NK-92 treated with Interleukin-12 subunit alpha and Interleukin-12 subunit beta, amount 100 ng/mL, for 24 hours (cell line): ENCODE measurements at places on chromosomes 13 and 19.

DNA sequence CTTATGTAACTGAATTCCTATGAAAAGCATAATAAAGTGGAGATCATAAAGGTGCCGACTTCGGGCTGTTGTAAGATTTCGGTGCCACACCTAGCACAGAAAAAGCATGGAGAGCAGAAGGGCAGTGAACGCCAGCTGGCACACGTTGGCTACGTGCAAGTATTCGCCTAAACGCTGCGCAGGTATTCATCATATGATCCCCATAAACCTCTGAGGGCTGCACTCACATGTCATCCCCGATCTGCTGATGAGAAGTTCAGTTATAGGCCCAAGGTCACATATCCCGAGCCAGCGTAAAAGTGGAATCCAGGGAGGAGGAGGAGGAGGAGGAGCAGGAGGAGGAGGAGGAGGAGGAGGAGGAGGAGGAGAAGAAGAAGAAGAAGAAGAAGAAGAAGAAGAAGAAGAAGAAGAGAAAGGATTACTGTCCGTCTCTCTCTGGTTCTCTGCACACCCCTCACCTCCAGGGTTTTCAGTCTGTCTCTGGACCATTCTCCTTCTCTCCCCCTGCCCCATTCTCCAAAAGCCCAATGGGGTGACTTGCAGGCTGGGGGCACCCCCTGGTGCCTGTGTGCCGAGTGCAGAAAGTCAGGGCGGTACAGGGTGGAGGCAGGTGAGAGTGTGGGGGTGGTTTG is 18.6 kb upstream of the CYP2S1 start:
- no peak for DNase-seq

GRCh38 chr13:64704121-64704649 is 2526.0 kb downstream of the PCDH9 start:
- no peak for DNase-seq

- no peak for DNase-seq
These were observed 75.9 kb upstream of the RNF113B start for GRCh38 chr13:98252931-98253470.

- DNase-seq, result no peak
These were observed 20.4 kb downstream of the UBL3 start for GRCh38 chr13:29830000-29830399.

GRCh38 chr19:5336195-5336965 is 4.2 kb downstream of the PTPRS start:
- DNase-seq, result no peak

DNA sequence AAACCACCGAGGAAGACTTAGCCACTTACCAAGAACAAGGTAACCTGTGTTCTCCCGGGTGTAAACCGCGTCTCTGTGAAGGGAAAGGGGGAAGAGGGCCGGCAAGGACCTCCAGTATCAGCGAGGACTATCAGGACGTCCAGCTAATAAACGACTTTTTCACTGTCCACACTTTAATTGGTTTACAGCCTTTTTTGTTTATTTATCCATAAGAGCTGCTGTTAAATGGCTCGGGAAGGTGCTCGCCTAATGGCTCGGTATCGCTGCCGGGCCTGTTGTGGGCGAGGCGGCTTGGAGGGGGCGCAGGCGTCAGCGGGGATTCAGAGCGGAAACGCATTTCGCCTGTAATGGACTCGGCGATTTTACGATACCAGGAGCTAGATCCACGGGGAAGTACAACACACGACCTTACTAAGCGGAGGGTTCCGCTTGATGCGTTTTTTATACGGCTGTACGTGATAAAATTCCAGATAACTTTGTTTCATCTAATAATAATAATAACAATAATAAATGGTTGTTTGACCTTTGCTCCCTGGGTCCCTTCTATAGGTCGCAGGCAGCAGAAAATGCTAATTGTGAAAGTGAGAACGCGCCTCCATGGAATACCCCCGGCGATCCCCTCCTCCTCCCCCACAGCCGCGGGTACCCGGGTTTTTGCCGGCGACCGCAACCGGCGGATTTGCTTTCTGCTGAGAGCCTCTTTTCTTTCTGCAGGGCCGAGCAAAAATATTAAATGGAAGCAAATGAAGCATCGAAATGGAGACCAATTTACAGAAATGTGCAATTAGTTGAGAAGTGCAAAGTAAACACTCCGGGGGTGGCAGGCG is 2.5 kb upstream of the PDX1 start:
- no peak for DNase-seq

- no peak for DNase-seq
These were observed 15.4 kb downstream of the LILRA1 start for GRCh38 chr19:54608792-54609191.

GRCh38 chr19:2488942-2489731 is 13.2 kb downstream of the GADD45B start:
- no peak for DNase-seq

DNA sequence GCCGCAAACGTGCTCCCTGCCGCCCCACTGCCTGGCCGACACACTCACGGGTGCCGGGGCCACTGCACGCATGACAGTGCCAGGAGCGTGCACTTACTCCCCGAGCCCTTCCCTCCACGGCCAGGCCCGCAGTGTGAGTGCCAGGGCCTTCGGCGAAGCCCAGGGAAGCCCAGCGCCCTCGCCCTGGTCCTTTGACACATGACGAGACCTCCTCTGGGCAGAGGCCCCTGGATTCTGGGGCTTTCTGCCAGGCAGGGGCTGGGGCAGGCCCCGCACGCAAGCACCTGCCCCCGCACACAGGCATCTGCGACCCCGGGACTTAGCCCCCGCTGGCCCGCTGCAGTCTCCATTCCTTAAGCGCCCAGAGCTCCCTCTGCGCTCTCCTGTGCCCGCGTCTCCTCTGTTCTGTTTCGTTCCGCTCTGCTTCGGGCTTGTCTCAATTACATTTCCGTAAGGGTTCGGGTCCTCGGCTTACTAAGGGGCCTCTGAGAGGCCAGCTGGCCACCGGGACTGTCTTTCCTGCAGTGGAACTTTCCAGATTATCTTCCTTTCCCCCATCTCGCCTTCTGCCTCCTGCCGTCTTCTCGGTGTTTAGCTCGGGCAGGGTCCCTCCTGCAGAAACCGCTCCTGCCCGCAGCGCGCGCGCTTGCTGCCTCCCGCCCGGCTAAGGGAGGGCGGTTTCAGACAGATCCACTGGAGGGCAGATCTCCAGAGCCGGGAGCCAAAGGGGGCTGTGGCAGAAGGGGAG is 98.8 kb downstream of the ING1 start:
- no peak for DNase-seq

DNA sequence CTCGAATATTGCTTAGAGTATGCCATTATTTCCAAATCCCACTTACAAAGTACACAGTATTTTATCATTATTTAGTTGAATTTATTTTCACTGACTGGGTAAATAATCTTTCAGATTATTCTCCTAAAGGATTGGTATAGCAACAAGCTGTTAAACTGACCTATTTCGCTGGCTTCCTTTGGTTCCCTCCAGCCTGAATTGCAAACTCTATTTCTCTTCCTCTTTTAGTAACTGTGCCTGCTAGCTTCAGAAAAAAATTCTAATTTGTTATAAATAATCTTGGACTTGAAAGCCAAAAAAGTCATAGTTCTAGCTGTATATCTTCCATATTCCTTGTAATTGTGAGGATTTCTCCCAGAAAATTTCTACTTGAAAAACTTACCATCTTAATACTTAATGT is 15.0 kb upstream of the CCNA1 start:
- no peak for DNase-seq

DNA sequence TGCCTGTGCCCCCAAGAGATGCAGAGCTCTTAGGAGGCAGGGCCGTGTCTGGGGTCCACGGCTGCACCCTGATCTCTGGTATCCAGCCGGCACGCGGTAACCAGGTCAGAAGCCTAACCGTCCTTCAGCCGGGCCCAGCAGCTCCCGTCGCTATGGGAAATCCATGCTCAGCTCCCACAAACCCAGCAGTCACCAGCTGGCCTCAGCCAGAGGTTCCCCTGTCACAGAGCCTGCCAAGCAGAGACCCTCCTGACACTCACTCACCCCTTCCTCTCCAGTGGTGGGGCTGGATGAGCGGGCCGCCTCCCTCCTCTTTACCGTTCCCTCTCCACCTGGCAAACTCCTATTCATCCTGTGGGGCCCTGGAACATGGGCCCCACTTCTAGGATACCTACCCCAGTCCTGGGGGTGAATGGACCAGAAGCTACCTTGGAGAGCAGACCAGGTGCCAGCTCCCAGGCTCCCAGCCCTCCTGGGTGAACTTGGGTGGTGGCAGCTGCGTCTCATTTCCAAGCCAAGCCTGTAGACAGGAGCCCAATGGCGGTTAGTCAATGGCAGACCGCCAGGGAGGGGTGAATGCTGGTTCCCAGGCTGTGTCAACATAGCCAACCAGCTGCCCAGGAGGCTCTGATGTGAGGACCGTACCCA is 21.4 kb upstream of the TCF3 start:
- no peak for DNase-seq

- DNase-seq, result no peak
These were observed 59.7 kb upstream of the ZNF724 start for GRCh38 chr19:23309926-23310325.

DNA sequence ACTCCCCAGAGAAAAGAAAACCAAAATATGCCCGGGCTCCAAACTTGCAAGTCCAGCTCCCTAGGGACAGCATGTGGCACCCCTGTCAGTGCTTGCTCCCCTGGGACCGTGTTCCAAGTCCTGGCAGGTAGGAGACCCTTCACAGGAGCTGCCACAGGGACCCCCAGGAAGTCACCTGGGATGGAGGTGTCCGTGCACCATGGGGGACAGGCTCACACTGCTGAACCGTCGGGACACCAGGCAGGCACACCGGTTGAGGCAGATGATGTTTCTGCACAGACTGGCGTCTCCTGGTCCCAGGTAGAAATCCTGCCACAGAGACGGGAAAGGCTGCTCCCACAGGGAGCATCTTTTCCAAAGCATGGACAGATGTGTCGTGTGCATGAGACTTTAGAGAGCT is 11.7 kb upstream of the PROZ start:
- DNase-seq, result no peak

DNA sequence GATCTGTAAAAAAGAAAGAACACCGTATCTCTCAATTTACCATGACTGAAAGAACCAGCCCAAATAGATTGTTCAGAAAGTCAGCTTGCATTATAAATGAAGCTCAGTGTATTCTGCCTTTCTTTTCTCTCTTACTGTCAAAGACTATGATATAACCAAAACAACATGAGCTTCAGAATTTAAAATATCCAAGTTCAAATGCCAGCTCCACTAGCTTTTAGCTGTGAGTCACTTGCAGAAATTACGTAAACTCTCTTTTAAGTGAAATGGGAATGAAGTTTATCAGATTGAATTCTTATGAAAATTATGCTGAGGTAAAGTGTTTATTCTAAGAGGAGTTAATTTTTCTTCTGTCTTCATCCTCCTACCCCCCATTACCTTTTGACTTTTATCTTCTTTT is 20.0 kb upstream of the POSTN start:
- no peak for DNase-seq

DNA sequence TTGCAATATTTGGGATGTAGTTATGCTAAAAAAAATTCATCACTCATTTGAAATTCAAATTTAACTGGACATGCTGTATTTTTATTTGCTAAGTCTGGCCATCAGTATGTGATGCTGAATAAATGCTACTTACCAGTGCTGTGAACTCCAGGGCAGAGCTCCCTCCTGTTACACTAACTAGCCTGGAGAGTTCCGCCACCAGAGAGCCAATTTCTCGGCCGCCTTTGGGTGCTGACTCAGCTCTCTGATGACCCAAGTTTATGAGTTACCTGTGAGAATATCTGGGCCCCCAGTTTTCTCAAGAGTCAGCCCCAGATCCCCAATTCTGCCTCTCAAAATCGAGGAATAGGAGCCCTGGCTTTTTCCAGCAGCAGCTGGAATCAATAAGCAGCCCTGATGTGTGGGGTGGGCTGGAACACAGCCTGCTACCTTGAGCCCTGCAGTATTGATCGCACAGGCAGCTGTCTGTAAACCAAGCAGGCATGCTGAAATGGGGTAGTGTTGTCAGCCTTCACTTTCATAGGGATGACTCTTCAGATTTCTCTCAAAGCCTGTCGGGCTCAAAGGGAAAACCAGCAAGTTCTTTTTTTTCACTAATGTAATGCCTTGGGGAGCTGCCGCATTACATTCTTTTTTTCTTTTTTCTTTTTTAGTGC is 113.7 kb downstream of the DNAJC15 start:
- no peak for DNase-seq

DNA sequence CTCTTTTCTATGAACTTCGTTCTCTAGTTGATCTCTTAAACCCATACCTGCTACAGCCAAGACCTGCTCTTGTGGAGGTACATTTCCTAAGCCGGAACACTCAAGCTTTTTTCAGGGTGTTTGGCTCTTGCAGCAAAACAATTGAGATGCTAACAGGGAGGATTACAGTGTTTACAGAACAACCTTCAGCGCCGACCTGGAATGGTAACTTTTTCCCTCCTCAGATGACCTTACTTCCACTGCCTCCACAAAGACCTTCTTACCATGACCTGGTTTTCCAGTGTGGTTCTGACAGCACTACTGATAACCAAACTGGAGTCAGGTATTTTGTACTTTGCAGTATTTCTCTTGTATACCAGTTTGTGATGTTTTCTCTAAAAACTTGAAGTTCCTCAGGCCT is 506 bp downstream of the KCNRG start:
- no peak for DNase-seq

- DNase-seq, result no peak
These were observed 30.6 kb downstream of the CCL25 start for GRCh38 chr19:8083141-8083540.

GRCh38 chr19:45499196-45500180 is 1.2 kb downstream of the PPM1N start:
- DNase-seq, result no peak

DNA sequence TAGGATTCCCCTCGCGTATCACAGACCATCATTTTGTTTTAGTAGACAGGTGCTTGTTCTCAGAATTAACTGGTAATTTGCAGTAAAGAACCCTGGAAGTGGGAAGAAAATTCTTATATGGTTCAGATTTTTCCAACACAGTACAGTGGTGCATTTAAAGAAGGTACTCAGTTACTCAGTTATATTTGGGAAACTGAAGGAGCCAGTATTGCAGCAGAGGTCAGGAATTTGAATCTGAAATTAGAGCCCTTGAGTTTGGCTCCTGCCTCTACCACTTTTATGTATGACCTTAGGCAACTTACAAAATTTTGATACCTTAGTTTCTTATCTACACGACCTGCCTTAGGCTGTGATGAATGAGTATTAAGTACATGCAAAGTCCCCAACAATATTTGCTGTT is 19.7 kb downstream of the METTL21C start:
- no peak for DNase-seq

- DNase-seq, result no peak
These were observed 4.6 kb downstream of the ATP7B start for GRCh38 chr13:52006523-52007245.
